GOT3 (cell line): ENCODE measurements at places on chromosomes 1 and 21.

- peak; percentile 28 for DNase-seq
These were observed 62.7 kb downstream of the ADARB1 start for GRCh38 chr21:45136927-45137611.

DNA sequence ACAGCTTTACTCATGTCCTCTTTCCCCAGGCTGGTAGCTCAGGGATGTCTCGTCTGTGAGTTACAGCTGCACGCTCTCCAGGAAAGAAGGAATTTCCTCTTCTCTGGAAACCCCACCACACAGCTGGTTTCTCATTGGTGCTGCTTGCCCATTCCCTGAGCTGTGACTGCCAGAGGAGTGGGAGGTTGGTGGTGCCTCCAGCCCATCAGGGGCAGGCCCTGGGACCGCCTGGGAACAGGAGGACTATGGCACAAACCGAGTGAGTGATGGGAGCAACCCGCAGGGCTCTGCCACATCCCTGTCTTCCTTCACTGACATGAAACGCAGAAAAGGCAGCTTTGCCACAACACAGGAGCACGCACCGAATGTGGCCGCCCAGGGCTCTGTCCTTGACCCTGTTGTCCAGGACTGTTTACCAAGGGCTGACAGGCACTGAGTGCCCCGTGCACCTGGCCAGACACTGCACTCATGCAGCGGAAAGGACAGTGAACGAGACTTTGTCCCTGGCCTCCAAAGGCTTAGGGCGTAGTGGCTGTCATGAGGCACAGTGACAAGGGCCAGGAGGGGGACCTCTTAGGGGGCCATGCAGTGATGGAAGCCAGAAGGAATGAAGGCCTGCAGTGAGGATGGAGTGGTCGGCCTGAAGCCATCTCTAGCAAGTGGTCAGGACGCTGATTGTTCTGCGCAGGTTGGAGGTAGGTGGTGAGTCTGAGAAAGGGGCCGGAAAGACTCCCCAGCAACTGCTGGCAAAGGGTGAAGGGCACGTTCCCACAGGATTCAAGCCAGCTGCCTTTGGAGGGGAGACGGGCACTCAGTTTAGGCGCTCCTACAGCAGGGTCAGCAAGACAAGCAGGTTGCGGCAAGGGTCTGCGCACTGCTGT, 1.7 kb upstream of the CCNL2 start:
- DNase-seq, result no peak

- no peak for DNase-seq
These were observed 12.0 kb upstream of the ZNF362 start for GRCh38 chr1:33244143-33244808.

DNA sequence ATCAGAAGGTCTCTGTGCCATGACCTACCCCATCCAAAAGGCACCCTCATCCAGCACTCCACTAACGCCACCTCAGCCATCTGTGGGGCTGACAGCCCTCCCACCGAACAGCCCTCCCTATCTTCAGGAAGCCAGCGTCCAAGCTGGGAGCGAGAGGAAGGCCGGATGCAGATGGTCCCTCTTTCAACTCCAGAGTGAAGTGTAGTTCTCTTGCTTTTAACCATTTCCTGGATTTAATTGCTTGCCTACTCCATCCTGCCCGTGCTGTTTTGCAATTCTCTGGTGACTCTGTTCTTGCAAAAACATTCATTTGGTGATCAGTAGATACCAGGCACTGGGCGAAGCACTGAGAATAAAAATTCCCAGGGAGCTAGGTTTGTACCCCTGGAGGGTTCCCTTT, 8.2 kb upstream of the DYRK1A start:
- no peak for DNase-seq

DNA sequence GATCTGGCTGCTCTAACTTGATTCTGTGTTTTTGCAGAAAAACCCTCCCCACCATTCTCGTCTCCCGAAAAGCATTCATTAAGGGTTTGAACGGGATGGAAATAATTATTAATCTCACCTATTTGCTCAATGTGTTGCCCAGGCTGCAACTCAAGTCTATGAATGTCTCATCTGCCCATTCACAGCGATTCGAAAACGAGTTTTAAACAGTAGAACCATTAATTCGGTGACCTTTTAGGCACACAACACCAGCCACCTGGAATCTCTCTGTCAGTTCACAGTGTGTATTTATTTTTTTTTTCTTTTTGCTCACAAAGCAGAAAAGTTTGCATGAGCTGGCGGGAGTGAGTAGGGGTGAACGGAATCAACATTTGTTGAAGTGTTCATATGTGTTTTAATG, 764.7 kb upstream of the TPTE start:
- no peak for DNase-seq

GRCh38 chr1:170670802-170671628, 7.1 kb downstream of the PRRX1 start:
- DNase-seq, result no peak

GRCh38 chr1:165144757-165145397, 211.6 kb downstream of the LMX1A start:
- no peak for DNase-seq

- DNase-seq, result no peak
These were observed 138.8 kb upstream of the CSF3R start for GRCh38 chr1:36621531-36621930.

DNA sequence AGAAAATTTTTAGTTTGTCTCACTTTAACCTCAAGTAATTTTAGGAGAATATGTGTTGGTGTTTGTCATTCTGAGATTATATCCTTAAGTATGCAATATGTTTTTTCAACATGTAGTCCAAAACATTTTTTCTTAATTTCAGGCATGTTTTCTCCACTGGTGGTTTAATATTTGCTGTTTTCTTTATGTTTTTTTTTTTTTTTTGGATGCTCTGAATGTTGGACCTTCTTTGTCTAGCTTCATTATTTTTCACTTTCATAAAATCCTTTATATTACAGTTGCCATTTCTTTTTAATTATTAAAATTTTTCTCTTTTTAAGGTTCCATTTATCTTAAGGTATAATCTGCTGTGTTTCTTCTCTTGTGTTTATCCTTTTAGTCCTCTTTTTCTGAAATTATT, 342.2 kb upstream of the DUSP10 start:
- DNase-seq, result no peak

- DNase-seq, result no peak
These were observed at the start of gene PTPN7 for GRCh38 chr1:202160377-202160940. Gene PTPN7 (minus strand): TSS chr1:202160602. CDS start chr1:202159402, 1,200 bp downstream.

DNA sequence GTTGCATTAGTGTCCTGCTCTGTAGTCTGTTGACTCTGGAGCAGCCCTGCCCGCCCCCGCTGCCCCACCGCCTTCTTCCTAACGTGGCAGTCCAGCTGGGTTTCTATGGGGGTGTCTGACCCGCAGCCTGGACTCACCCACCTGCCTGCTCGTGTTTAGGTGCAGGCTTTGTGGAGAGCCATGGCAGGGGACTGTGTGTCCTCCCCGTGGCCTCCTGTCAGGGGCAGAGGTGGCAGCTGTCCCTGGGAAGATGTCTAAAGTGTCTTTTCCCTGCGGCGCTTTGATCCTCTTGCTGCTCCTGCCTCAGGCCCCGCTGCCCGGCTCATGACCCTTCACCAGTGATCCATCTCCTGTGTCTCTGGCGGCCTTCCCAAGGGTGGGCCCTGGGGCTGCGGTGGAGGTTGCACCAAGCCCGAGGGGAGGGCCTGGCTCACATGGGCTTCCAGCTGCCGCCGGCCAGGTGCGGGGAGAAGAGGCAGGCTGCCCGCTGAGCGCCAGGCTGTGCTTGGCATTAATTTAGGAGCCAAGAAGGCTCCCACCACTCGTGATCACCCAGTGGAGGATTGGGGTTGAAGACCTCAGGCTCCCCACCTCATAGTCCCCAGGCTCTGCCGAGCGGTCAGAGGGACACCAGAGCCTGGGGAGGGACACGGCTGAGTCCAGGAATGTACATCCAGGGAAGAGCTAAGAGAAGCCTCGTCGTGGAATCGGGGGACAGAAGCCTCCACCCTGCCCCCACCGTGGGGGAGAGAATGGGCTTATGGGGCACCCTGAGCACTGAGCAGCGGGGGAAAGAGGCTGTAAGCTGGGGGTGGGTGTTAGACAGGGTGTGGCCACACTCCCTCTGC, 44.1 kb downstream of the COL18A1 start:
- DNase-seq, result no peak

GRCh38 chr1:61865646-61866220, 123.5 kb downstream of the PATJ start:
- no peak for DNase-seq

DNA sequence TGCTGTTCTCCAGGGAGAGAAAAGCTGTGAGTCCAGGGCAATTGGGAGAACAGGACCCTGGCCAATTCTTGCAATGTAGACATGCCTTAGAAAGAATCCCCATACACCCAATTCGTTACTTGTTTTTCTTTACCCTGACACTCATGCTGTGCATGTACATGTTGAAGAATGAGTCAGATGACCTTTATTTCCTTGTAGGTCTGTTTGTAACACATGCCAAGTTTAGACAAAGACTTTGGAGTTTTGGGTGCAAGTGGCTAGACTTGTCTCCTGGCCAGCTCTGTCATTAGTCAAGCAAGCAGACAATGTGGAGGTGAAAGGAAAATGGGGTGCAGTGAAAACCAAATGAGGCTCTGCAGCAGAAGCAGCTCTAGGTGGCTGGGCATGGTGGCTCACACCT, 38.1 kb downstream of the GNPAT start:
- DNase-seq, result no peak

DNA sequence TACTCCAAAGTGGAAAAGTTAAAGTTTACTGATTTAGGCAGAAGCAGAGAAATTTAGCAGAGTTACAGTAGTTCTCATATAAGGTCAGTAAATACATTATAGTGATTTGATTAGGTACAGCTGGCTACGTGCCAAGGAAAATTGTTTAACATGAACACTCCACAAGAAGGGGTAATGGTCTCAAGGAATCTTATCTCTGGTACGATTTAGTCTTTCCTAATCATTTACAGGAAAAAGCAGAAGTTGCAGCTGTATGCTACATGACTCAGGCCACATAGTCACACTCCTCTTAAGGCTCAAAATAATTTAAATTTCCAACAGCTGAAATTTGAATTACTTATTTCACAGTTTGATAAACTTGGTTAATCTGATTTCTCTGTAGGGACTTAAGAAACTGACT, 36.9 kb upstream of the OR2B11 start:
- no peak for DNase-seq

- DNase-seq, result no peak
These were observed 273.3 kb downstream of the OLFM3 start for GRCh38 chr1:101723415-101723814.

GRCh38 chr1:170993151-170993550, 57.8 kb downstream of the MROH9 start:
- DNase-seq, result no peak

DNA sequence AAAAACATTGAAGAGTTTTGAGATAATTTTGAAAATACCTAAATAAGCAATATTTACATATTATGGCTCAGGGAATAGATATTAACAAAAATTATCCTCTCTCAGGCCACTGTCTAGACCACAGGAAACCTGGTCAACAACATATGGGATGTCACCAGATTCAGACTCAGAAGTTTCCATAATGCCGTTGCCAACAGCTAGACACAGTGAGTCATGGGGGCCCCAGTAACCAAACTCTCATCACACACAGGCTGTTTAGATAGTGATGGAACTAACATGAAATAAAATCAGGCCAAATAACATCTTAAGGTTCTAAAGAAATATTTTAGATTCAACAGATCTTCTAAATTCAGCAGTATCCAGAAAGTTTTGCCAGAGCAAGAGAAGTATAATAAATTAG, 681.7 kb upstream of the ADAMTS5 start:
- DNase-seq, result no peak

DNA sequence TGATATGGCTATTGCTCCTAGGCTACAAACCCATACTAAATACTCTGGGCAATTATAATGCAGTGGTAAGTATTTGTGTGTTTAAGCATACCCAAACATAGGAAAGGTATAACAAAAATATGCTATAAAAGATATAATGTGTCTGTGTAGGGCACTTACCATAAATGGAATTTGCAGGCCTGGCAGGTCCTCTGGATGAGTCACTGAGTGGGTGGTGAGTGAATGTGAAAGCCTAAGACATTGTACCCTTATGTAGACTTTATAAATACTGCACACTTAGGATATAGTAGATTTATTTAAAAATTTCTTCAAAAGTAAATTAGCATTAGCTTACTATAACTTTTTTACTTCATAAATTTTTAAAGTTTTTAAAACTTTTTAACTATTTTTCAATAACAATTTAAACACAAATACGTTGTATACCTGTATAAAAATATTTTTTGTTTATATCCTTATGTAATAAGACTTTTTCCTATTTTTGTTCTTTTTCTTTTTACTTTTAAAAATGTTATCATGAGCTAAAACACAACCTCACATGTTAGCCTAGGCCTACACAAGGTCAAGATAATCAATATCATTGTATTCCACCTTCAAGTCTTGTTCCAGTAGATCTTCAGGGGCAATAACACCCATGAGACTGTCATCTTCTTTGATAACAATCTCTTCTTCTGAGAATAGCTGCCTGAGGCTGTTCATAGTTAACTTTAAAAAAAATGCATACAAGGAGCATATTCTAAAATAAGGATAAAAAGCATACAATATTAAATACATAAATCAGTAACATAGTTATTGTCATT, 306.3 kb upstream of the RGS18 start:
- DNase-seq, result no peak

- no peak for DNase-seq
These were observed 2.6 kb downstream of the TMEM51 start for GRCh38 chr1:15155888-15156741.

DNA sequence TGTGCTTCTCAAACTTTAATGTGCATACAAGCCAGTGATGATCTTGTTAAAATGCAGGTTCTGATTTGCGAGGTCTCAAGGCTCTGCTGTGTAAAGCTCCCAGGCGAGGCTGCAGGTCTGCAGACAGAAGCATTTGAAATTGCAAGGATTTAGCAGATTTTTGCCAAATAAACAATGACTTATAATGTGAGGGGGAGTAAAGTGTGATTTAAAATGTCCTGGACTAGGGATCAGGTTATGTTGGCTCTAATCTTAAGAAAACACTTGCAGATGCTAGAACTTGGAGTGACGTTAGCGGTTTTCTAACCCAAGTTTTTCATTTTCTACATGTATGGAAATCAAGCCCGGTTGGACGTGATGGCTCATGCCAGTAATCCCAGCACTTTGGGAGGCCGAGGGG, 16.2 kb upstream of the ACTN2 start:
- no peak for DNase-seq

- DNase-seq, result no peak
These were observed 671 bp downstream of the KIF26B start for GRCh38 chr1:245155272-245156040.

GRCh38 chr1:26283871-26284596, 4.1 kb downstream of the SH3BGRL3 start:
- no peak for DNase-seq

- no peak for DNase-seq
These were observed 17.9 kb downstream of the HIVEP3 start for GRCh38 chr1:41900603-41901444.

DNA sequence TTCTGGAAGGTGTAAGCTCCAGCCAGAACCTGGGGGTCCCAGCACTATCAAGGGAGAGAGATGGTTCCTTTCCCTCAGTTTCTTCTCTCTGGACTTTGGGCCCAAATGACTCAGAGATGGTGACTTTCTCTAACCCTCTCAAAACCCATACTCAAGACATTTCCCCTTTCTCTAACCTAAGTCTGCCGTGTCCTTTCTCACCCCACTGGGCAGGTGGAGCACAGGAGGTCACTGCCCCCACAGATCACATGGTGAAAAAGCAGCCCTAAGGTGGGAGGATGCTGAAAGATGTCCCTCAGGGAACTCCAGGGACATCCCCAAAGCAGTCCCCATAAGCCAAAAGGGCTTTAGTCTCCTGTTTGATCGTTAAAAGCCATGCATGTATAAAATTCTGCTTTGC, 173.7 kb downstream of the HIVEP3 start:
- no peak for DNase-seq

- no peak for DNase-seq
These were observed 22.3 kb downstream of the BLZF1 start for GRCh38 chr1:169390303-169390702.

- no peak for DNase-seq
These were observed 202.0 kb downstream of the NFIA start for GRCh38 chr1:61284248-61284854.

GRCh38 chr1:66137235-66137634, 344.5 kb downstream of the PDE4B start:
- DNase-seq, result no peak
